ENCODE measurements at places on chromosomes 5 and 9.

DNA sequence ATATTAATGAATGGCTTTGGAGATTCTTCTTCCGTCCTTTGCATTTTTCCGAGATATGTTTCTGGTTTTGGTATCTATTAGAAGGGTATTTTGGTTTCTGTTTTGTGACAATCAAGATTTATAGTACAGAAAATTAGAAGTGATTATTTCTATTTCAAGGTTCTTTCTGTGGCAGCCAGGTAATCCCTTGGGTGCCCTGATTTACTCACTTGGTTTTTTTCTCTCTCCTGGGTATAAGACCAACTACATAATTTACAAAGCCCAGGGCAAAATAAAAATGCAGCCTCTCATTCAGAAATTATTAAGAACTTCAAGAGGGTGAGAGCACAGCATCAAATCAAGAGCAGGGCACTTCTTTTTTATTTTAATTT, 2.0 kb upstream of the RNF14 start:
- no peak for DNase-seq

DNA sequence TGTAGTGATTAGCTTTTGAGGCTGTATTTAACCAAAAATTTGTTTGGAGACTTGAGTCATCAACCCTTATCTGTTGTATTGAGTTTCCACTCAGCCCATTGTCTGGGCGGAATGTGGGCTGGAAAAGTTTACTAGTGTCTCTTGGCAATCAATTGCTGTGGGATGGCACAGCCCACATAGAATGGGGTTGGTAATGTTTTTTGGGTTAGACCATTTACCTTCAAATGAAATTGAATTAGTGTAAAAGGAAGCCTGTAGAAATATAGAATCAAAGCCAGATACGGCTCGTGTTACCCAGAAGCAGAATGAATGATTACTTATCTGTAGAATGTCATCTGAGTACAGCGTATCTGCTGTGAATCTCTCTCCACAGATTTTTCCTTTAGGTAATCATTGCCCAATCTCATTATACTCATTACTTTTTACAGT, 142.9 kb downstream of the AOPEP start:
- no peak for DNase-seq

DNA sequence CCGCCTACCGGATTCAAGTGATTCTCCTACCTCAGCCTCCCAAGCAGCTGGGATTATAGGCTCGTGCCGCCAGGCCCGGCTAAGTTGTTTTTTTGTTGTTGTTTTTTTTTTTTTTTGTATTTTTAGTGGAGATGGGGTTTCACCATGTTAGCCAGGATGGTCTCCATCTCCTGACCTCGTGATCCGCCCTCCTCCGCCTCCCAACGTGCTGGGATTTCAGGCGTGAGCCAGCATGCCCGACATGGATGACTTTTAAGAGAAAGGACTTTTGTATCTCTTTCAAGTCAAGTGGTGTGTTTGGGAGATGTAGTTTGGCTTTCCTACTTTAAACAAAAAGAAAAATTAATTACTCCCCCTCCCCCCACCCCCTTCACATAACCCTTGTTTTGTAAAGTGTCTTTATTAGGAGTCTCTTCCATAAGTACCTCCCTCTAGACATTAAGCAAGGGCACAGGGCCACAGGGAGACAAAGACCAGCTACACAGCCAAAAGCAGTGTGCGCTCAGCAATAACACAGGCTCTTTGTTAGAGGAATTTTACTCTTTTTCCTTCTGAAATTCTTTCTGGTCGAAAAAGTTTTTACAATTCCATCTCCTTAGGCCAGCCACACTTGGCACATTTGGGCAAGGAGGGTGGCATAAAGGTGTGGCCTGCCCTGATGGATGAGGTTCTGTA, 31.2 kb downstream of the JAKMIP2 start:
- DNase-seq: no peak

GRCh38 chr9:6811436-6811835, 53.7 kb downstream of the KDM4C start:
- no peak for DNase-seq

DNA sequence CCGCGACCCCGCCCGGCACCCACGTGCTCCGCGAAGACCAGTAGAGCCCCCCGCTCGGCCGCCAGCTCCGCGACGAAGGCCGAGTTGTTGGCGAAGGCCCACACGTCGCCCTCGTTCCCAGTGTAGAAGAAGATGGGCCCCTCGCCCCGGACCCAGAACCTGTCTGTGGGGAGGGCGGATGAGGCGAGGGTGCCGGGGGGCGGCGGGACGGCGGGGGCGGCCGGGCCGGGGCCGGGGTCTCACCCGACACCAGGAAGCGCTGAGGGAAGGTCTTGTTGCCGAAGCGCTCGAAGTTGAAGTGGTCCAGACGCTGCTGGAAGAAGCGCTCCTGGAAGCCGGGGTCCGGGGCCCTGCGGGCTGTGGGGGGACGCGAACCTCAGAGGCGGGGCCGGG, 317 bp downstream of the DPP7 start:
- no peak for DNase-seq

GRCh38 chr9:98874721-98875255, 67.3 kb downstream of the GALNT12 start:
- DNase-seq: no peak

DNA sequence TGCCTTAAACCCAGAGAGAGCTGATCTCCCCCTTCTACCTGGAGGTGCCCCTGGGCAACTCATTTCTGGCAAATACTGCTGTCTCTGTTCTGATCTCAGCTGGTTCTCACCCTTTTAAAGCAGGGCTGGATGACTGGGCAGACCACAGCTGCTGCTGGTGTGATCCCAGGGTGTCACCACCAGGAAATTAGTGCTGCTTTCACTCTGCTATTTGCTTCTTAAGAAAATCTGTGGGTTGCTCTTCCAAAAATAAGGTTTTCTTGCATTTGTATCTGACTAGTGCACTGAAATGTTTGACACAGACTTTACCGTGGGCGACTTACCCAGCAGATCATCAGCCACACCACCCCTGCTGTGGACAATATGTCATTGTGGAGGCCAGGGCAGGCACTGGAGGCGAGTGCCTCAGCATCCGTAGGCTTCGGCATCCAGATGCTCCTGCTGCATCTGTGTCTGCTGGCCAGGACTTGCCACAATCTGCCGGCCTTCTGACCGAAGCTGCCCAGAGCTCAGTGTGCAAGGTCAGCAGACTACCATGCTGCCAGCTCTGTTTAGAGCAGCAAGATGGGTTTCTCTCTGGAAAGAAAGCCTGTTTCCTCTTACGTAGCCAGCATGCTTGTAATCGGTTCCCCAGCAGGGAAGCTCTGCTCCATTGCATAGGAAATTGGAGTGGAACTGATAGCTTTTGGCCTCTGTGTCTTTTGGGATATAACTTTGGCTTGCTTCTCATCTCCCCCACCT, 13.6 kb downstream of the ARHGAP26 start:
- no peak for DNase-seq

- no peak for DNase-seq
These were observed 562.7 kb upstream of the DAP start for GRCh38 chr5:11323761-11324160.

- DNase-seq: no peak
These were observed 70.6 kb downstream of the GLIS3 start for GRCh38 chr9:4229252-4229651.

GRCh38 chr9:6414247-6414641, 1.2 kb downstream of the UHRF2 start:
- DNase-seq: no peak

- no peak for DNase-seq
These were observed 543.9 kb downstream of the TLE1 start for GRCh38 chr9:81145331-81145963.

- DNase-seq: peak; percentile 69
These were observed 51.7 kb downstream of the RXRA start for GRCh38 chr9:134377976-134378375.

GRCh38 chr9:78543353-78543752, 246.4 kb downstream of the PSAT1 start:
- DNase-seq: no peak

DNA sequence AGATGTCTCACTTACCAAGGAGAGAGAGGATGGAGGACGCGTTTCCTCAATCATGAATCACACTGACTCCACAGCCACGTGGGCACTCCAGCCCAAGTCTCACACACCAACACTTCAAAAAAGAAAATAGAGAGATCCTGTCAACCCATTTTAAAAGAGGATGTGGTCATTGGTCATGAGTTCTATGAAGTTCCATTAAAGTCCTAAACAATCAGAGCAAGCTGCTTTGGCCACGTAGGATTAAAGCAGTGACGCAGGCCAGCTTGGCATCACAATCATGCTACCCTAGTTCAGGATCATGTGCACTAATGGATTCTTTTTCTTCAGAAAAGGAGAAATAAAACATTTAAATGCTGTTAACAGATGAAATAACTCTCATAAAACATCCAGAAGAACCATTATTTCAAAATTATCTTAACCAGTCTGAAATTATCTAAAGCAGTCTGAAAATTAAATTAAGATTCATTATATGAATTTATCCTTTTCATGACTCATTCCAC, 108.1 kb downstream of the SEMA5A start:
- no peak for DNase-seq

DNA sequence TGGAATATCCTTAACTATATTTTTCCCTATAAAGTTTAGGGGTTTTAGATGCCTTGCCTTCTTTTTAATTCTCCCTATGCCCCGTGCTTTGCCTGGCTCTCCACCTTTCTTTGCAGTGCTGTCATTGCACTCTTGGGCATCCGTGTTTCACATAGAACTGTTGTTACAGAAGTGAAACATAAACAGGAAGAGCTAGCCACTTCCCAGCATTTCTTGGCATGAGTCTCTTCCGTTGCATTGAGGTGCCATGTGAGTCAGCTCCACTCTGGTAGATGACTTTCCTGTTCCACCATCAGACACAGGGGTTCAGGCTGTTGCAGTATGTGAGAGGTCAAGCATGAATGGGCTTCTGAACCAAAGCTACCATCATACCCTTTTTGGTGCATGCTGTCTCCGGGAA, 73.4 kb downstream of the ANGPTL2 start:
- no peak for DNase-seq

DNA sequence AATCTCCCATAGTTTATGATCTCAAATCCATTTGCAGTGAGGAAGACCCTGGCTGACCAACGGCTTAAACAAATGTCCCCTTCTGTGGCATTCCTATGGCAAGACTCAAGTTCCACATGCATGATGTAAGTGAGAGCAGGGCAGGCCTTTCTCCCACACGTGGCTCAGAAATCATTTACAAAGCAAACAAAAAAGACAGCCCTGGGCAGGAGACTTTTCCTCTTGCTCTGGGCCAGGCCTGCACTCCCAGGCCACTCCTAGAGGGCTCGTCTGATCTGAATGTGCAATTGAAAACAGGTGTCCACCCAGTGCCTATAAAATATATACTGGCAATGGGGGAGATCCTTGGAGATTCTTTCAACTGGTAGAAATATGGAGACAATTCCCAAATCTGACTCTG, 123.1 kb downstream of the DMRT2 start:
- DNase-seq: no peak

DNA sequence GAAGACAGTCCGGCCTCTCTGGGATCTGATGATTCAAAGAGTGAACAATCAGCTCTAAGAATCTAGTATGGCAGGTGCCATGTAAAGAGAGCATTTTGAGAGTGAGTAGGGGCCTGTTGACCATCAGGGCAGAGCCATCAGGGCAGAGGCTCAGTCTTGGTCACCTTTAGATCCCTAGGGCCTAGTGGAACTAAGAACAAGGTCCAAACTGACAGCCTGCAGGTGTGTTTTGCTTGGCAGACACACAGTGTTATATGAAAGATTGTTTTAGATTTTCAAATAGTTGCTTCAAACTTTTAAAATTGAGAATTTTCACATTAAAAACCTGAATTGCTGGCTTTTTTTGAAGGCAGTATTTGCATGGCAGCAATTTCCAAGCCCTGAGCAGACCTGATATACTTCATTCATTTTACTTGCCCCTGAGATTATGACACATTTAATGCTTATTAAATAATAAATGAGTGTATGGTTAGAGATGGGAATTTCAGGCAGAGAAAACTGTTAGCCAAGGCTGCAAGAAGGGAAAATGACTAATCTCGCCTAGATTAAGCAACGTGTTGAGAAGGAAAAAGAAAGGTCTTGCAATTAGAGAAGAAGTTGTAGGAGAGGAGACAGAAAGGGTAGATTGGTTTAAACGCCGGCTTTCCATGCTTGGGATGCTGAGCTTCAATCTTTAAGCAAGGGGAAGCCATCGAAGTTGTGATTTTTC, 279.6 kb downstream of the ARRDC3 start:
- no peak for DNase-seq

DNA sequence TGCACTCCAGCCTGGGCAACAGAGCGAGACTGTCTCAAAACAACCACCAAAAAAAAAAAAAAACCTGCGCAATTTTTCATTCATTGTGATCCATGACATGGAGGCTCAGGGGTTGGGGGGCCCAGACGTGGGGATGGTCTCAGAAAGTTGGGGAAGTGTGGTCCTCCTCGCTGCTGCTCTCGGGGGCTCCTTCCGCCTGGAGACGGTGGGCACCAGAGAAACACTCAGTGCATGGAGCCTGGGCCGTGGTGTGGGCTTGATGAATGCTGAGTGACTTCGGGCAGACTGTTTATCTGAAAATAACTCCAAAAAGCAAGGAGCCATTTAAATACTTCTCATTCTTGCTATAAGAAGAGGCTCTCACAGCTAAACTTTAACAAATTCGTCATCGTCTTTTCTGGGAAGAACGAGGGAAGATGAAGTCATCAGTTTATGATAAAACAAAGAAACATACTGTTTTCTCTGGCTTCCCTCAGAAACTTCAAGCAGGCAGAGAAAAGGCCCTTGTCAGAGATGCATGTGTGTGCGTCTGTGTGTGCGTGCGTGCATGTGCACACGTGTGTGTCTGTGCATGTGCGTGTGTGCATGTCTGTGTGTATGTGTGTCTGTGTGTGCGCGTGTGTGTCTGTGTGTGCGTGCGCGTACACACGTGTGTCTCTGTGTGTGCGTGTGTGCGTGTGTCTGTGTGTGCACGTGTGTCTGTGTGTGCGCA, 35.0 kb downstream of the RASGEF1C start:
- no peak for DNase-seq

DNA sequence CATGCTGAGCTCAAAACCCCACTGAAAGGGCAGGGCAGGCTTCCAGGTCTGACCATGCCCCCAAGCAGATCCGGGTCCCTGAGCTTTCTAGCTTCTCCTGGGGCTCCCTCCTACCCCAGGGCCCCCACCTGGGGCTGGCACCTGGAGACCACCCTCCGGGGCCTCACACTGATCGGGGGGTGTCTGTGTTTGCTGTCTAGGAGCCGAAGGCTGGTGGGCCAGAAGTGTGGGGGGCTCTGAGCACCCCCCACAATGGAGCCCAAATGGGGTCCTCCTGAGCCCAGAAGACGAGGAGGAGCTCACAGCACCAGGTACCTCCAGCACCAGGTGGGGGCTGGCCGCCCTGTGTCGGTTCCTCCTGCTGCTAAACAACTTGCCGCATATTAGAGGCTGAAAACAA, 39.8 kb downstream of the LAMC3 start:
- DNase-seq: no peak

DNA sequence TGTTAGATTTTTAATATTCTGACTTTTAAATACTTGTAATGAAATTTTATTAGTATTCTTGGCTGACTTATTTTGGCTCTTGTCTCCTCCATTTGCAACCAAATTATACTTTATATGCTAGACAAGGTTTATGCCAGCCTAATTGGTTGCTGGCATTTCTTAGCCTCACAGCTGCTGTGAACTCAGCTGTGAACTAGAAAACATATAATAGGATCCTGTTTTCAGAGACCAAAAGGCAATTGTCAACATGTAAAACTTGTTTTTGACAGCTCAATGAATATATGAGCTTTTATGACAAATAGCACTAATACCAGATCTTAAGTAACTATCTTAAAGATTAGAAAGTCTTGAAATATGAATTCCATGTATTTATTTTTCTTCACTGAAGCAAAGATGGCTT, 25.9 kb downstream of the KIF2A start:
- no peak for DNase-seq
